ENCODE measurements at places on chromosomes 13 and 19. TPM values are rescaled to one million over a fixed set of nuclear protein-coding genes. Genes with fewer than 3 reads are reported as not detected.

- no peak for DNase-seq
Measured at GRCh38 chr19:31715249-31715945, 366.2 kb upstream of the TSHZ3 start.

DNA sequence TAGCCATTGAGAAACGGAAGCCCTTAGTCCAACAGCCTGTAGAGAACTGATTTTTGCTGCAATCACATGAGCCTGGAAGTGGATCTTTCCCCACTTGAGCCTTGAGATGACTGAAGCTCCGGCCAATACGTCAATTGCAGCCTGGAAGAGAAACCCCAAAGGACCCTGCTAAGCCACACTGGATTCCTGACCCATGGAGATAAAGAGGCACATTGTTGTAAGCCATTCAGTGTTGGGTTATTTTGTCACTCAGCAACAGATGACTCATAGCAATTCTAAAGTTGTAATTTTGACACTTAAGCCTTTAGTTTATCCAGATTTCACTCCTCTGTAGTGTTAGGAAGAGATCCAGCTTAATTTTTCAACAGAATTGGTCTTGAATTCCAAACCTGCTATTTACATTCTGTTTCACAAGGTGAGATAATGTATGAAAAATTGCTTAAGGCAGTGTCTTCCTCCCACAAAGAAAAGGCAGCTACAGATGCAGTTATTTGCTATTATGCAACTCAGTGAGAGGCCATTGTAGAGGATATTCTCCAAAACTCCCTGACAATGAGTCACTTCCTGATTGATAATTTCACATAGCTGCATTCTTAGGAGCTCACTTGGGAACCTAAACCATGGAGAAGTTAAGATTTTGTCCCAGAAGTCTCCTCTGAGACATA lies 59.4 kb upstream of the TSHZ3 start:
- no peak for DNase-seq

GRCh38 chr13:33178209-33178840 lies 107.2 kb downstream of the STARD13 start:
- DNase-seq, result no peak

Gene MAST3
- polyA plus RNA-seq, result 38.1 TPM

GRCh38 chr19:2512523-2513431 lies 36.9 kb downstream of the GADD45B start:
- DNase-seq, result no peak

Gene PNMA8B
- polyA plus RNA-seq, result 0.04 TPM

All from CD14-positive monocyte (primary cell).